ENCODE measurements at places on chromosomes 2 and 18.

DNA sequence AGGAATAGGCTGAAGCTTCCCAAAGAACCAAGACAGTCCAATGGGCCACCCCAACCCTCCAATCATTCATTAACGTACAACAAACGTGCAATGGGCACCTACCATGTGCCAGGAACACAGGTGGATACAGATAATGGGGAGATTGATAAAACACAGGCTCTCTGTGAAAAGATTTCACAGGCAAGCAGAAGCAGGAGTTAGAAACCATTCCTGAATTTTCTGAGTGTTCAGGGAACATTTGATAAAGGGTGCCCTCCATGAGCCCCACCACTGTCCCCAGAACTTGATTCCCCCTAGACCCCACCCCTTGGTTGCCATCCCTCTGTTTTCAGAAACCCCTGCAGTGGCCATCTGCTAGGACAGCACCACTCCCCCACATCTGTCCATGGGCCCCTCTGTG is 1.5 kb downstream of the CD207 start:
- no peak for DNase-seq

DNA sequence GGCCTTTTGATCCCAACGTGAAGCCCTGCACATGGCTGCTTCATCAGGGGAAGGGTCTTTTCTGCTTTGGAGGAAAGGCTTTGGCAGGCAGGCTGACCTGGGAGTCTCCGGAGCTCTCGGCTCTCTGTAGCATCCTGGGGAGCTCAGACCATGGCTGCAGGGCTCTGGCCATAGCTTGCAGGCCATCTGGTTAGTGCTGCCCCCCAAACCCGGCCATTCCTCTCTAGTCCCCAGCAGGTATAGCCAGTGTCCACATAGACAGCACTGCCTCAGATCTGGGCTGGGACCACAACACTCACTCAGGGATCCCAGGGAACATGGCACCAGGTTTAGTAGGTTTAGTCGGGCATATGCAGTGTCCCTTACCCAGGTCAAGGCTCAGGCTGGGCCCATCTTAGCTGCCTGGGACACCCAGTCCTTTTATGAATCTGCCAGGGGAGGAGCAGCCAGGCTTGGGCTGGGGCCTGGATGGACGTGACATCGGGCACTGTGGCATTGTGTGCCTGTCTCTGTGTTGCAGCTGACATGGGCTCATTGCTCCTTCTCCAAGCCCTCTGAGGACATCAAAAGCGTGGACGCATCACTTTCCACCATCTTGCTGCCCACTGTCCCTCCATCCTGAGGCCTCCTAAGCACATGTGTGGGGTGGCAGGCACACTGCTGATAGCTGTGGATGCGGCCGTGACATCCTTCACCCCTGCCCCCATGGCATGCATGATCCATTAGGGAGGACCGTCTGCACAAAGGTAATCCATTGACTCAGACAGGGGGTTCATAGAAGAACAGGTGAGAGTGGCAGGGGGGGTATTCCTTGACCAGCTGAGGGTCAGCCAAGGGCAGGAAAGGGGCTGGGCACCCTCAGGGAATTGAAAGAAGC is 19.2 kb upstream of the GPR35 start:
- DNase-seq: no peak

- DNase-seq: no peak
Observed at GRCh38 chr2:190069936-190070696, 7.6 kb upstream of the MSTN start.

DNA sequence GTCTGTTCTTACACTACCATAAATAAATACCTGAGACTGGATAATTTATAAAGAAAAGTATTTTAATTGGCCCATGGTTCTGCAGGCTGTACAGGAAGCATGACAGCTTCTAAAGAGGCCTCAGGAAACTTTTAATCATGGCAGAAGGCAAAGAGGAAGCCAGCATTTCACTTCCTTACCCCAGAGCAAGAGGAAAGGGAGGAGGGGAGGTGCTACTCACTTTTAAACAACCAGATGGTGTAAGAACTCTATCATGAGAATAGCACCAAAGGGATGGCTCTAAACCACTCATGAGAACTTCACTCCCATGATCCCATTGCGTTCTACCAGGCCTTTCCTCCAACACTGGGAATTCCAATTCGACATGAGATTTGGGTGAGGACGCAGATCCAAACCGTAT is 344.4 kb upstream of the SLC39A10 start:
- DNase-seq: no peak

GRCh38 chr2:120628248-120628647 is 107.4 kb upstream of the GLI2 start:
- no peak for DNase-seq

GRCh38 chr2:86498468-86499260 is 57.5 kb downstream of the KDM3A start:
- DNase-seq: no peak

- no peak for DNase-seq
Observed at GRCh38 chr18:77223653-77224052, 26.0 kb upstream of the GALR1 start.
